IPS DF 19.7 (cell line): ENCODE measurements at places on chromosomes 2 and 18.

DNA sequence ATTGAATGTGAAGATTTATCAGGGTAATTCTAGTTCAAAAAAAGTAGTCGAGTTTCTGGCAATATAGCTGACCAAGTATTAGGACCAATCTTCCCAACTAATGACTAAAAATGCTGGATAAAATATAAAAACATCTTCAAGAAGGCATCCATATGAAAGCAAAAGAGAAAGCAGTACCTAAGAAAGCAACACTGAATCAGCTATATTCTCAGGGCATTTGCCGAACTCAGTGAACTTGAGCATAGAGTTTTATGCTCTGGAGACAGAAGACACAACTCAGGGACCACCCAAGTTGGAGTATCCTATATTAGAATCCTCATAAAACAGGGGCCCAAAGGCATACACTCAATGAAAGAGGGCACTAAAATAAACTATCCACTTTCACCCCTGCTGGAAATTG lies 103.7 kb upstream of the HNRNPA3 start:
- DNase-seq: no peak

- DNase-seq: no peak
These were observed 34.1 kb downstream of the CCBE1 start for GRCh38 chr18:59663096-59663495.

- DNase-seq: no peak
These were observed 465.5 kb upstream of the FSHR start for GRCh38 chr2:49619804-49620203.

DNA sequence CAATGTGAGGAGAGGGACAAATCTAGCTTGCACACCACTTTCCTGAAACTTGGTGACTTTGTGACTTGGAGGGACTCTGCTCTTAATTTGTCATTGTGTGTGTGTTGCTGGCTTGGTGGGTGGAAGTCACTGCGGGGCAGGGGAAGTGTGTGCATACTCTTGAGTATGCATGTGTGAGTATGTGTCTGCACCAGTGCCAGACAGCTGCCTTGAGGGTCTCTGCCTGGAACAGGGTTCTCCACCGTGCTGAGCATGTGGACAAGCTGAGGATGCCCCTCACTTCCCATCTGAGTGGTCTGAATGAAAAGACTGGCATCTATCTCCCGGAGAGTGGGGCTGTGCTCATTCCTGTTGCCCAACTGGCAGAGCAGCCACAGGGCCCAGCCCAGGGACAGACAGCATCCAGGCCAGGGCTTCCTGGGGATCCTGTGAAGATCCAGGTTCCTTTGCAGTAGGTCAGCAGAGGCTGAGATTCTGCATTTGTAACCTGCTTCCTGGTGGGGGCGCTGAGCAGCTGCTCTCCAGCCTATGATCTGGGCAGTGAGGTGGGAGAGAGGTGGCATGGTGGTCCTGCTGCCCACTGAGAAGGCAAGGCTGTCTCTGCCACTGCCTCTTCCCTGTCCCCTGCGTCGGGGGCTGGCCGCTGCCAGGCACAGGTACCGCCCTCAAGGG lies 138.9 kb upstream of the HAAO start:
- DNase-seq: no peak

DNA sequence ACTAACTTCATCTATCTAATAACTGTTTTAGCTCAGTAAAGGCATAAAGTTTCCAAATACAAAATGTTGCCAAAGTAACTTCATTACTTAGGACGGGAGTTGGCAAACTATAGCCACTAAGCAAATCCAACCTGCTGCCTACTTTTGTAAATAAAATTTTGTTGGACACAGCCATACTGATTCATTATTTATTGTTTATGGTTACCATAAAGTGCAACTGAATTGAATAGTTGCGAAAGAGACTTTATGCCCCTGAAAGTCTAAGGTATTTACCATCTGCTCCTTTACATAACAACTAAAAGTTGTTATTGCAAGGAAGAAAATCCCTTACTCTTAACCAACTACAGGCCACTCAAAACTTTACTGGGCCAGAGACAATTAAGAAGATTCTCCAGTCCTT lies 256.7 kb upstream of the RBBP8 start:
- DNase-seq: no peak
